ENCODE measurements at places on chromosomes 7 and 10.

DNA sequence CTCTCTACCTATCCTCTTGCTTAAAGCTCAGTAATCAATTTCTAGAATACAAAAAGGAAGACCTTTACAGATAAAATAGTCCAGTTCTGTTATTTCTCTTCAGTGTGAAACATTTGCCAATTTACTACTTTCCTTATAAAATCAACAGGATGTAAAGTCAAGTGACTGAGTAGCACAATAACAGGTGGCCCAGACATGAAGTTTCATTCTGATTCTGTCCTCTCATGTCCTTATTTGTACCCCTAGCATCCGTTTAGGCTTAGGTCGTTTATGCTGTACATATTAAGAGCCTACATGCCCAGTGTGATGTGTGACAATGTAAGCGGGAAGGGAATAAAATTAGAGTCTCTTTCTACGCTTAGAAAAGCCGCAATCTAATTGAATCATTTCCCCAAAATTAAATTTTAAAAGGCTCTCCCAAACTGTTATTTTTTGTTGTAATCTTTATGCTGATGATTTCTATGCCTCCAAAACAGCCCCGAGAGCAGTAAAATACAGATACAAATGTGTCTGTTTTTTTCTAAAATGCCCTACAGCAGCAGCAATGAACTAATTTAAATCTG lies 29.1 kb downstream of the EPC1 start:
- DNase-seq, result no peak

DNA sequence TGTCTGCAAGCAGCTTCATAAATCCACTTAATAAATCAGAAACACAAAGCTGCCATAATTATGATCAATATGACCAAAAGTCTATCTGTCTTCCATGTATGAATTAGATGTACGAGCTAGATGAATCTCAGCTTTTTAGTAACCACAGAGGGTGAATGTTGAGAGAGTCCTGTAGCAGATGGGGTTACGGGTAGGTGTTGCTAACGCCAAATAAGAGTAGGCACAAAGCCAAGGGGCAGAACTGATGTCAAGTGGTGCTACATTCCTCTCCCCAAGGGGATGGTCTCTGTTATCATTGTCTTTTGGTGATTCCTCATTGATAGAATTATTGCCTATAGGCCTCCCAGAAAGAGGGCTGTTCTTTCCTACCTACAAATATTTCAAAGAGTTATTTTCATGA lies 257.8 kb downstream of the PCLO start:
- DNase-seq, result no peak

- no peak for DNase-seq
These were observed 208.6 kb upstream of the YAE1 start for GRCh38 chr7:39357648-39358047.

DNA sequence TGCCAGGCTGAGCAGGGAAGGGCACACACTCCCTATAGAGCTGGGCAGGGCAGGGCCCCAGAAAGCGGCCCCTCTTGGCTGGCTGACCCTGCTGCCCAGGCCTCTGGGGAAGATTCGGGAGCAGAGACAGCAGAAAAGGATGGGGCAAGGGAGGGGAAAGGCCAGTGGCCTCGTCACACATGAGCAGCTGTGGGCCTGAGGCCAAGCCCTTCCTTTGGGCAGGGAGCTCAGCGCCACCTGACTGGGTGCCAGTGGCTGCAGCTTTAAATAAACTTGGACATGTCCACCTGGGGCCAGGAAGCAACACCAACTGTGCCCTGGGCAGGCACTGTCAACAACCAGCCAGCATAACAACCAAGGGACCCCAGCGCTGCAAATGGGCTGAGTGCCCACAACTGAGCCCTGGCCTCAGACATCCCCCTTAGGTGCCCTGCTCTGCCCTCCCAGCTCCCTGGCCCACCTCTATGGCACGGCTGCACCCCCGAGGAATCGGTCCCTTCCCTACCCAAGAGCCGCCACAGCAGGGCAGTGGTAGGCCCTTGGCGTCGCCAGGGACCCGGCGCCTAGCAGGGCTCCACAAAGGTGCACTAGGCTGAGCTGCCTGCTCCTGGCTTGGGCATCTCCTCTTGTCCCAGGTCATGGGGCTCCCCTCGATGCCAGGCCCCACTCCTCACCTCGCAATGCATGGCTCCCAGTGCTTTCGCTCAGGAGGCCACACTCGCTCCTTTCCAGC lies 2.6 kb downstream of the CAMK2B start:
- no peak for DNase-seq

Measured in NCI-H1436 treated with DMSO at 0.1 percent for 48 hours (cell line).